Uterus (tissue), 4 donors: ENCODE measurements at places on chromosomes 16 and 17. TPM values are rescaled to one million over a fixed set of nuclear protein-coding genes. Genes with fewer than 3 reads are reported as not detected.

- DNase-seq: no peak
Observed at GRCh38 chr16:88911136-88911945, 44.9 kb upstream of the PABPN1L start.

- no peak for DNase-seq
Observed at GRCh38 chr16:12876778-12877177, 24.6 kb upstream of the SHISA9 start.

DNA sequence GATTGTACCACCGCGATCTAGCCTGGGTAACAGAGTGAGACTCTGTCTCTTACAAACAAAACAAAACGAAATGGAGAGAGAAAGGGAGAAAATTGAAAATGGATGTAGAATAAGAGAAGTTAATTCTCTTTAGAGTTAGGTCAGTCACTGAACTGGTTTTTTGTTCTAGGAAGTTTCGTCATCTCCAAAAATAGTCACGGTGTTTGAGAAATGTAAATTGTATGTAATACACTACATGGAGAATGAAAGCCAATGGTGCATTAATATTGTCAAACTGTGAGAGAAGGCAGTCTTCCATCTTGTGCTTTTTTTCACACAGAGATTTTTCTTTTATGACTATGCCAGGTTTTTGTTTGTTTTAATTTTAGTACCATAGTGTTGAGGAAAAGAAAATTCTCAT is 145.9 kb downstream of the BCAS3 start:
- no peak for DNase-seq

- no peak for DNase-seq
Observed at GRCh38 chr17:37726248-37726647, 18.6 kb downstream of the HNF1B start.

The GABARAP gene
- total RNA-seq: 321 TPM

The ASPA gene
- 5.7 TPM for total RNA-seq
